ENCODE measurements at places on chromosomes 5 and 9.

- DNase-seq = no peak
Measured at GRCh38 chr5:177474846-177475562, 1.6 kb upstream of the DBN1 start.

- no peak for DNase-seq
Measured at GRCh38 chr5:173946323-173946722, 42.6 kb upstream of the C5orf47 start.

DNA sequence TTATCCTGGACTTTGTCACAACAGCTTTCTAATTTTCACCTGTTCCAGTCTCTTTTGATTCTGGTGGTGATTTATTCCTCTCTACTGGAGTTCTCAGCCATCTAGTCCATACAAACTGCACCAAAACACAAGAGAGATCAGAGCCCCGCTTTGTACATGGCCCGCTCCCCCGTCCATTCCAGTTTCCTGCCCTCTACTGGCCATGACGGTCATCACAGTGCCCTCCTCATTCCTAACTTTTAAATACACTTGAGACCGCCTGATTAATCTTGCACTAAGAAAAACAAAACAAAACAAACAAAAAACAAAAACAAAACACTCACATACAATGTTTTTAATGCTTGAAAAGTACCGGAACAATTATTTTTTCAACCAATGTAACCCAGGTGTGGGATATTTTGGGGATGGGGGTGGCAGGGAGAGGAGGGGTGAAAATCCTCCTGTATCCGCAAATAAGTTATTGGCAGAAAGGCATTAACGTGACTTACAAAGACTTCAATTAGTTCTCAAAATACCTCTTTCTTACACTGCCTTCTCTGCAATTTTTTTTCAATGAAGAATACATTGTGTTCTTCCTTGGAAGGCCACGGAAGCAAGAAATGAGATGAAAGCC is 84.8 kb upstream of the PAM start:
- DNase-seq = peak; percentile 18

DNA sequence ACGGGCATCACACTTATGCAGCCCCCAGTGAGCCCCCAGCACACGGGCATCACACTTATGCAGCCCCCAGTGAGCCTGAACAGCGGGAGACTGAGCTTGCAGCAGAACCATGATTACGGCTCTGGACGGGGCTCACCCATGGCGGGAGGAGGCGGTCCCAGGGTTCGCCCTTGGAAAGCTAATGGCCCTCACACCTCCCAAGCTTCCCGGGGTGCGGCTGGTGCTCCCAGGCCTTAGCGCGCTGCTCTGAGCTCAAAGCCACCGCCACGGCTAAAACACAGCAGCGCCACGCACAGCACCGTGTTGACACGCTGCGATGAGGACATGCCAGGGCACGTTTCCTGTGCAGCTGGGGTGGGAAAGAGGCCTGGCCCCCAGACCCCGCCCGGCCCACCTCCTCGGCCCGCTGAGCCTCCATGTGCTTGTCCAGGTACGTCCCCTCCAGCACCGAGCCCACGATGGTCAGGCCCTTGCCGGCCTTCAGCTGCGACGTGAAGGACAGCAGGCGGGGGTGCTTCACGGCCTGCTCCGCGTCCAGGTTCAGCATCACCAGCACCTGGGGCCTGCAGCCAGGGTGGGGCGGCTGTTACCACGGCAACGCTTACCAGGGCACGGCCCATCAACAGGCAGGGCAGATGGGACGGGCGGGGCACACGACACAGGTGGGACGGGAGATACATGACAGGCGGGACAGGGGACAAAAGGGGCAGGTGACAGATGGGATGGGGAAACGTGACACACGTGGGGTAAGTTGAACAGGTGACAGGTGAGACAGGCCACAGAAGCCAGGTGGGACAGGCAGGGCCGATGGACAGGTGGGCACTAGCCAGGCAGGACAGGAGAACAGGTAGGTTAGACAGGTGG is 38.4 kb downstream of the SLC12A7 start:
- no peak for DNase-seq

DNA sequence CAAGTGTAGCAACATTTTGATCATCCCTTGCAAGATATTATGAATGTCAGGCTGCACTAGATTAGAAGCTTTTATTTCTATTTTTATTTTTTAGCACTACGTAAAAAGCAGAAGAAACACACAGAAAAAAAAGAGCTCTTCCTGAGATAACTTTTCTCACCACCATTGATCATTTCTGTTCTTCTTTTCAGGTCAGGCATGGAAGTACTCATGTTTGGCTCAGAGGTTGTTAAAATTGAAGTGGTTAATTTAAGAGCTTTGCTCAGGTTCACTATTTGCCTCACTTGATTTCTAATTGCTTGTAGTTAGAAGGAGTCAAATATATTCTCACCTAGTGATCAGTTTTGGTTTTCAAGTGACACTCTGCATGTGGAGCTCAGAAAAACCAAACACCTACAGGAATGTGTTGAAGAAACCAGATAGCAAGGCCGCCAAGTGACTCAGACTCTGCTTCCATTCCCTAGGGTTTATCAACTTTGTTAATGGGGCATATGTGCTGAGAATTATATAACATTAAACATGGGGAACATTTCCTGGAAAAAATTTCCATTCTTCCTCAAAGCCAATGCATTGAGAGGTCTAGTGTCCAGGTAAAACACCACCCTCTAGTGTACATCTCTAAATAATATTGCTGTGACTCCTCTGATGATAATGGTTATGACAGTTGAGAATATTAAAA is 679.8 kb downstream of the CETN3 start:
- DNase-seq = peak; percentile 33

GRCh38 chr5:44454002-44454401 is 64.8 kb upstream of the FGF10 start:
- no peak for DNase-seq

- DNase-seq = no peak
Measured at GRCh38 chr9:130114741-130115140, 57.5 kb upstream of the NCS1 start.

GRCh38 chr5:31049461-31049860 is 144.0 kb upstream of the CDH6 start:
- DNase-seq = no peak

DNA sequence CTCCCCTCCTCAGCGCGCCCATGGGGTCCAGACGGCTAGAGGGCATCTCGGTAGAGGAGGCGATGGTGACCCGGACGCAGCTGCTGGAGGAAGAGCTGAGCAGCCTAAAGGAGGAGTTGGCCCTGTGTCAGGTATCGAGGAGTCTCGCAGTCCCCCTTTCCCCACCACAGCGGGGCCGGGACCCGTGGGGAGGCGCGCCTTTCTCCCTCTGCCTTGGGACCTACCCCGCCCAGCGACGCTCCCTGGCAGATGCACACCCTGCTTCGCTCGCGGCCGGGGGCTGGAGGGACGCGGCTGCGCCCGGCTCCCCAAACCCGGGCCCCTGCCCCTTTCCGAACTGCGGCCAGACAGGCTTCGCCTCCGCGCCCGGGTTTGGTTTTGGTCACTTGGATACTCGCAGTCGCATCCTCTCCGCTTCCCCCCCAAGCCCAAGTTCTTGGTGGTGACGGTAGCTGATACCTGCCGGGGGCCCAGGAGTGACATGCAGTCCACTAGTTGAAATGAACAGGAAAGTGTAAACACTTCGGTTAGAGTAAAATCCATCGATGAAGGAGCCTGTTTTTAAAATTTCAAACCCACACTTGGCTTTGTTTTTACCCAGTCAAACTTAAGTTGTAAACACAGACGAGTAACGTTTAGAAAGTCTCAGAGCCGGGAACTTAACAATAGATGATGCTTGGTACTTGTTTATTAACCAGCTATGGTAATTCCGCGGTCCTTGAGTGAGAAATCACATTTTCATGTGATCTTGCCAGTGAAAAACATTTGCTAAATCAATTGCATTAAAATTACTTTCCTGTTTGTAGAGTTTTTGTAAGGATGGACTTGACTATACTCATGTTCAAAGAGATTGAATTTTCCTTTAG is 688 bp downstream of the CNTLN start:
- peak; percentile 7 for DNase-seq

GRCh38 chr9:99807276-99807852 is 14.3 kb upstream of the NR4A3 start:
- peak; percentile 78 for DNase-seq

- no peak for DNase-seq
Measured at GRCh38 chr5:139758510-139759075, 37.0 kb upstream of the PSD2 start.

- peak; percentile 54 for DNase-seq
Measured at GRCh38 chr9:101977614-101978210, 239.3 kb upstream of the GRIN3A start.
